ENCODE measurements at places on chromosomes 3 and 15.

- no peak for DNase-seq
These were observed 444.9 kb upstream of the THBS1 start for GRCh38 chr15:39135989-39136388.

DNA sequence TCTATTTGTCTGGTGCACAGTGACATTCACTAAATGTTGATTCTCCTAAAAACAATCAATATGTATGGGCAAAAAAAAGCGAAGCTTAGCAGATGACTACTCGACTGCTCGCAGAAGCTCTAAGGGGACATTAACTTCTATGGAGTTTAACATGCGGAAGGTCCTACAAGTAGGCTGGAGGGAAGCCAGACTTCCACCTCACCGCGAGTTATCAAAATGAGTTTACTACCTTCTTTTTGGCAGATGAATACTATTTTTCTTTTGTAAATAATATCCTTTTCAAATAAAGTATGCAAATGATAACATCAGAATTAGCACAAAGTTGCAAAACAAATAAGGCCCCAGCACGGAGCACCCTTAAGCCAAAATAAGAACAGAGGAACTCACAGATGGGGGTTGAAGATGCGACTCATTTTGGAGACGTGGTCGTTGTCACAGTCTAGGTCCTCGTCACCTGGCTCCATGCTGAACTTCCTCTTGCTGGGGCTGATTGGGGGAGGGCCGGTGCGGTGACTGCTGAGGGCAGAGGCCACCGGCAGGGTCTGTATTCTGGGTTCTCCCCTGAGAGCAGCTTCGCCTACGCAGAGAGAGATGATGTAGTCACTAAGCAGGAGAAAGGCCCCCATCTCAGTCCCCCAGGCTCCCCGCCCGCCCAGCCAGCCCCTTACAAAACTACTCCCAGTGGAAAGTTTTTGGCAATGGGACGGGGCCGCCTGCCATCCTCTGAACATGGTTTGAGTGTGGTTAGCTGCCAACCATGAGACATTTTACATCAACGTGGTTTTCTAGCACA lies 42.1 kb downstream of the VGLL4 start:
- no peak for DNase-seq

DNA sequence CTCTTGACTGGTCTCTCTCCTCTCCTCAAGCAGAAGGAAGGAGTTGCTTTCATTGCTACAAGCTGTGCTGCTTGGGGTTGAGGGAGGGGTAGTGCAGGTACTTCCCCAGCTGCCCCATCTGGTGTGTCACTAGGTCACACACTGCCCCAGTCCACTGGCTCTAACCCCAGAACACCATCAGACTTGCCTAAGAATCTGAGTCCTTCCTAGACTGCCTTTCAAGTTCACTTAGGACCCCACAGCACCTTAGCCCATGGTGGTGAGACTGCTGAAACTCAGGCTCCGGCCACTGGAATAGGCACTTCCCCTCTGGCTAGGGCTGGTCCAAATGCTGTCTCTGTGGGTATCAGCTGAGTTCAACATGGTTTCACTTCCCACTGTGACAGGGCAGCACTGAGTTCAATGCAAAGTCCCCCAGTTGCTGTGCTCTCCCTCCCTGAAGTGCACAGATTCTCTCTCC lies 279.7 kb upstream of the GOLGA6L4 start:
- DNase-seq, result no peak

DNA sequence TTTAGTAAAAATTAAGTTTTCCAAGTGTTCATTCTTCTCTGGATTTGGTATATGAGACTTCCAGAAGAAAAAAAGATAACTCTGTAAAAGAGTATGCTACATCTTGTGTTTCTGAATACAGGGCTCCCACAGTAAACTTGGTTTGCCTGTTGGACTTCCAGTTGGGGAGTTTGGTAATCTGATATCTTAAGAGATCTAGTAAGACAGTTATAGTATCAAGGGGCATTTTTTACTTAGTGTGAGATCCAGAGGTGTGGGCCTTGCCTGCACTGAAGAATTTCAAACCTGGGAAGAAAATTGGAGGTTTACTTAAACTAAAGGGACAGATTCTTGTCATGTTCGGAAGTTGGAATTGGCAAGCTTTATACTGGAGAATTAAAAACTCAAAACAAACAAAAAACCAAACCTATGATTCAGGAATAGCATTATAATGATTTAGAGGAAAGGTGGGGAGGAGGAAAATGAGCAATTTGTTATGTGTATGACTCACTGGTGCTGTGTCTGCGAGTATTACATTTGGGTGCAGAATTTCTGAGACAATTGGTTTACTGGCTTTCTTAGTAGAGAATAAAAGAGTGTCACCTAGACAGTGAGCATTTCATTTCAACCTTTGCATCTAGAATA lies 58.9 kb upstream of the ULK4 start:
- DNase-seq, result no peak

GRCh38 chr3:138367911-138368310 lies 19.5 kb downstream of the MRAS start:
- DNase-seq, result no peak

DNA sequence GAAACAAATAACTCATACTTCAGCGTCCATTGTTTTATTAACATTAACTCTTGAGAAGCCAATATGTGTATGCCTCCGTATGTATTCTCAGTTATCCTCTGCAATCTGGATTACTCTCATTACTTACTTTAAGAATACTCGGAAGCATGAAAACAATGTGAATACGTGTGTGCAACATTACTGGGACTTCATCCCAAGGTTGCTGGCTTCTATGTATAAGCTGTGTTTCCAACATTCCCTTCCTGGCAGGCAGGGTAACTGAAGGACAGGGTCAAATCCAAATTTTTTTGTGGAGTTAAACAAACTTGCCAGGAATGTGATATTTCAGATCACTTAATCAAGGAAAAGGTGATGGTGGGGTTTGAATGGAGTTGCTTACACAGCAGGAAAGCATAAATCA lies 34.5 kb upstream of the NR1I2 start:
- no peak for DNase-seq

DNA sequence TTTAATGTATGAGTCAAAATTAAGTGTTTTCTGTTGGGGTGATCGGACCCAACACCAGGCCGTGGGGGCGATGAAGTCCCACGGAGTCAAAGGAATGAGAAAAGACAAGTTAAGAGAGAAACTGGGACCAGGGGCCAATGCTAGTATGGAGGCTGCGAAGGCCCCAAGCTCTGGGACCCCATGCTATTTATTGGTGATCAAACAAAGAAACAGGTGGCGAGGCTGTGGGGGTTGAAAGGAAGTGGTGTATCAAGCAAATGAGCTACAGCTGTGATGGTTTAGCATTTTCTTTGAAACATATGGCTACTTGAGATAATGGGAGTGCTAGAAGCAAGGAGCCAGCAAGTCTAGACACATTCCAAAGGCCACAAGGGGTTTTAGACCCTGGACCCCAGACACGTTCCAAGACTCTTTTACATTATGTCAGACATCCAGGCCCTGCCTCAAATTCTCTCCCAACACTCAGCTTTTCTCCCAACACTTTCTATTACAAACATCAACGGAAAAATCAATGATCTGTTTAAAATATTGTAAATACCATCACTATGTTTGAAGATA lies 56.0 kb upstream of the SNRPN start:
- no peak for DNase-seq

DNA sequence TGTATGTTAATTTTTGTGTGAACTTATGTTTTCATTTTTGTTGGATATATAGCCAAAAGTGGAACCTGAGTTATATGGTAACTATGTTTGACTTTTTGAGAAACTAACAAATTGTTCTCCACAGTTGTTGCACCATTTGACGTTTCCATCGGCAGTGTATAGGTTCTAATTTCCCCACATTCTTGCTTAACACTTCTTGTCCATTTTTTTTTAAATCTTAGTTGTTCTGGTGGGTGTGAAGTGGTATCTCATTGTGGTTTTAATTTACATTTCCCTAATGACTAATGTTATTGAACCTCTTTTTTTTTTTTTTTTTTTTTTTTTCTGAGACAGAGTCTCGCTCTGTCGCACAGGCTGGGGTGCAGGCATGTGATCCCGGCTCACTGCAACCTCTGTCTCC lies 8.0 kb downstream of the NISCH start:
- no peak for DNase-seq

DNA sequence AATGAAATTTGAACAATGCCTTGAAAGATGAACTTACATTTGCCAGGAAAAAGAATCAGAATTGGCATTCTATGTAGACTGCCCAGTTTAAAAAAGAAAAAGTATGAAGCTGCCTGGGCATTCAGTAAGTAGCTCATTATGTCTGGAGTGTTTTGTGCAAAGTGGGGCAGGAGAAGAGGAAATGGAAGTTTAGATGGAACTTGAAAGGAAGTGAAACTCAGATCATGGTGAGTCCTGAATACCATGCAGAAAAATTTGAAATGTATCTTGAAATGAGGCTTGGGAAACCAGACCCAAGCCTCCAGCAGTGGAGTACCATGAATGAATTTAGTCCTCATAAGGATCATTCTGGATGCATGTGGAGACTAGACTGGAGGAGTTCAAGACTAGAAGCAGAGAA lies 4.8 kb upstream of the MORC1 start:
- no peak for DNase-seq

DNA sequence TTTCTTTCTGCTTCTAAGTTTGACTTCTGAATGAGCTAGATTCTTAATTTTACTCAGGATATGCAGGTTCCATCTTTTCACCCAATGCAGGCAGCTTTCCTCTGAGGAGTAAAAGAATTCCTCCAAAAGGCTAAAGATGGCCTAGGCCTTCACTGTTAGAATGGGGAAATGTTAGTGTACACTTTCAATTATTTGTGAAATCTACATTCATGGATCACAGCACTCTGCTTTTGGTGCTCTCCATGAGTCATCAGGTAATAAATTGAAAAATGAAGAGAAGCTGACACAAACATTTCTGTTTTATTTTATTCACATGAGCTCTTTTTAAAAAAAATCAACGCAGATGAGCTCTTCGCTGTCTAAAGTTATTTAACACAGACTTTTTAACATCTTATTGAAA lies 502.5 kb upstream of the GOLIM4 start:
- DNase-seq, result no peak

- no peak for DNase-seq
These were observed 27.9 kb downstream of the LNP1 start for GRCh38 chr3:100429187-100429716.

DNA sequence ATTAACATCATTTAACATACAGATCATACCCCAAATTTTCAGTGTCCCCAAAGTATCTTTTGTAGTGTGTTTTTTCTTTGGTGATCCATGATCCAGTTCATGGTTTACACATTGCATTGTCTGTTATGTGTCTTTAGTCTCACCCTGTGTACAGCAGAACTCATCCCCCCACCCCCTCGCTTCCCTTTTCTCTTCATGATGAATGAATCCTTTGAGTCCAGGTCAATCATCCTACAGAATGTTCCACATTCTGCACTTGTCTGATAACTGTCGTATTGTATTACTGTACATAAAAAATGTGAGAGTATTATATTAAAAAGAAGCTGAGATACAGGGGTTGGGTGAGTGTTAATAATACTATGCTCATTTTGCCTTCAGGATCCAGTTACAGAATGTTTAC lies 14.6 kb upstream of the NIT2 start:
- DNase-seq, result no peak

DNA sequence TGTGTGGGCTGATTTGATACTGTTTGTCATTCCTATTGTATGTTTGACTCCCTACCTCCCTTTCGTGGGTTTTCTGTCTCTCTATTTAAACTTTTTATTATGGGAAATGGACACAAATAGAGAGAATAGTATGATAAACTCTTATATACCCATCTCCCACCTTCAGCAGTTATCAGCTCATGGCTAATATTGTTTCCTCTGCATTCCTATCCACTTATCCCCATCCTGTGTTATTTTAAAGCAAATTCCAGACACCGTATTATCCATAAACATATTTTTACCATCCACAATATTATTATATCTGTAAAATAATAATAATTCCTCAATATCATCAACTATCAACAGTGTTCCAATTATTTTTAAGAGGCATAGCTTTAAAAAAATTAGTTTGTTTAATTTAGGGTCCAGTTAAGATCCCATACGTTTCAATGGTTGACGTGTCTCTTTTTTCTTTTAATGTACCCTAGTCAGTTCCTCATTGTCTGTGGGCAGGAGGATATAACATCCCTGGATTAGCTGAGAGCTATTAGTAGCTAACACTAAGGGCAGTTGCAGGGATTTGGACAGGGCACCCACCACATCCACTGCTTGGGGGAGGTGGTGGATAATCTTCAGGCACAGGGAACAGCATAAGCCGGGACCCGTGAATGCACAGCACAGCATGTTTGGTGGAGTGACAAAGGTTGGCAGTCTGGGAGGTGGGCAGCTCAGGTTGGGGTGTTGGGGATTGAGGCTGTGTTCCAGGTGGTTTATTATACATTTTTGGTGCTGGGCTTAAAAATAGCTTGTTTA lies 23.5 kb downstream of the PLCL2 start:
- no peak for DNase-seq

DNA sequence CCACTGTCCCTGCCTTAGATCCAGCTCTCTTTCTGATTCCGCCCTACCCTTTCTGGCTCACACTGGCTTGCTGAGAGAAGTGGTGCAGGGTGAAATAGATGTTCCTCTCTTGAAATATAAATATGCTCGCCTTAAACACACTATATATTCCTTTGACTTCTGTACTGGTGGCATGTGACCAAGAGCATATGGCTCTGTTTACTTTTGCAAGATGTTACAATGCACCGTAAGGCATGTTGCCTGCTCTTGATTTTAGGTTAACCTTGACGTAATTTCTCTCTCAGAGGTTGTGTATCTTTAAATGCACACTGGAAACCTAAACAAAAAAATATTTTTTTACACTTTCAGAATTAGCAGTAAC lies 749 bp downstream of the RSRC1 start:
- no peak for DNase-seq

DNA sequence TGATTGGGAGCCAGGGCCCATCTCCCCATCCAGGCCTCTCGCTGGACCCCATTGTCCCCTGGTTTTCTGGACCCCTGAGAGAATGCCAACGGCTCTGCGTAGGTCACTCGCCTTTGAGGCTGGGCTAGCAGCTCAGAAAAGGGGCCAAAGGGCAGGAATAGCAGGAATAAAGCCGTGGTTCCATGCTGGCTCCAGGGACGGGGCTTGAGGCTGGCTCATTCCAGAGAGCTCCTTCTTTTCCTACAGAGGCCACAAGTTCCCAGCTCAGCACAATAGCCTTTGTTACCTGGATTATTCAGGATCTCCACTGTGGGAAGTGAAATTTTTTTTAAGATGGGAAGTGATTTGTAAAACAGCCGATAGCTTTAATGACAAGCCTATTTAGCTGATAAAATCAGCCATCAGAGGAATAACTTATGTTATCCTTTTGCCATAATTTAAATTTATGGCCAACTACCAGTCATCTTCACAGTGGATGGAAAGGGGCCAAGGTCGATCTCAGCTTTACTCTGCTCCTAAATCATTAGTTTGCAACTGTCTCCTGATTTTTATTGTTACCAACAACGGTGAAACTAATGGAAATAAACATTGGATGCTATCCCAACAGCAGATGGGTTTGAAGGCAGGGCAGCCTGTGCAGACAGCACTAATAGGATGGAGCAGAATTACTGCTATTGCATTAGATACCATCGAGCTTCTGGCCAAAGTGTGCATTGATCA lies 124.3 kb downstream of the TMEM266 start:
- DNase-seq, result no peak

- peak; percentile 39 for DNase-seq
These were observed 39.0 kb downstream of the RGMA start for GRCh38 chr15:93049914-93050578.

Measured in NCI-H2029 treated with DMSO at 0.1 percent for 48 hours (cell line).